ENCODE measurements at places on chromosomes 16 and 17. TPM values are rescaled to one million over a fixed set of nuclear protein-coding genes. Genes with fewer than 3 reads are reported as not detected.

The KRT17 gene
- not detected for total RNA-seq

The TMEM220 gene
- 20.8 TPM for total RNA-seq

The CDH11 gene
- total RNA-seq = 23.7 TPM

The GPR179 gene
- total RNA-seq = not detected

The KRT13 gene
- total RNA-seq = not detected

The KIFC3 gene
- total RNA-seq = 62.3 TPM

The NUDT7 gene
- 13.4 TPM for total RNA-seq

The KRTAP3-2 gene
- total RNA-seq = not detected

The GPR142 gene
- total RNA-seq = not detected

The SYNRG gene
- 40.8 TPM for total RNA-seq

The TBC1D3 gene
- total RNA-seq = not detected

The KRTAP1-1 gene
- not detected for total RNA-seq

The DGKE gene
- 7.3 TPM for total RNA-seq

- no peak for DNase-seq
Measured at GRCh38 chr16:11738742-11739544, 3.7 kb downstream of the TXNDC11 start.

DNA sequence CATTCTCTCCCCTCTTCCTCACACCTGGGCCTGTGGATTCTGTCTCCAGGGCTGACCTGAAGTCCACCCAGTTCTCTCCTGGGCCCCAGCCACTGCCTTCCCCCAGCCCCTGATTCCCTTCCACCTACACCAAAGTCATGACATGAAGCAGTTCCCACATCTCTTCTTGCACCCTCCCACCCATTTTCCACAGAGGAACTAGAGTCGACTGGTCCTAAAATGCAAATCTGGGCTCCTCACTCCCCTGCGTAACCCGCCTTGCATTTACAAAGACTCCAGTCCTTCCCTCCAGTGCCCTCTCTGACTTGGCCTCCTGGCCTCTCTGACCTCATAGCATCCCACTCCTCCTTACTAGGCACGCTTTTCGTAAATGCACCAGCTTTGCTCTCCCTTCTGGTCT, 14.8 kb downstream of the COX6A2 start:
- no peak for DNase-seq

DNA sequence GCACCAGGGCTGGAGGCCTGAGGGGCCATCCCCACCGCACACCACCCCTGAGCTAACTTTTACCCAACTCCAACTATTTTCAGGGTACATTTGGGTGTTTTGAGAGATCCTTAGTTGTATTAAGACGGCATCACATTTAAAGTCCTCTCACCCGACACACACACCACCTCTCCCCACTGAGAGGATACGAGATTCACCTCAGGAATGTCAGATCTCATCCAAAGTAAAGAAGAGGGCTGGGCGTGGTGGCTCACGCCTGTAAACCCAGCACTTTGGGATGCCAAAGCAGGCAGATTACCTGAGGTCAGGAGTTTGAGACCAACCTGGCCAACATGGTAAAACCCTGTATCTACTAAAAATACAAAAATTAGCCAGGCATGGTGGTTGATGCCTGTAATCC, 88.4 kb downstream of the RBFOX3 start:
- DNase-seq = no peak

GRCh38 chr16:79628501-79628975, 28.0 kb upstream of the MAF start:
- no peak for DNase-seq

DNA sequence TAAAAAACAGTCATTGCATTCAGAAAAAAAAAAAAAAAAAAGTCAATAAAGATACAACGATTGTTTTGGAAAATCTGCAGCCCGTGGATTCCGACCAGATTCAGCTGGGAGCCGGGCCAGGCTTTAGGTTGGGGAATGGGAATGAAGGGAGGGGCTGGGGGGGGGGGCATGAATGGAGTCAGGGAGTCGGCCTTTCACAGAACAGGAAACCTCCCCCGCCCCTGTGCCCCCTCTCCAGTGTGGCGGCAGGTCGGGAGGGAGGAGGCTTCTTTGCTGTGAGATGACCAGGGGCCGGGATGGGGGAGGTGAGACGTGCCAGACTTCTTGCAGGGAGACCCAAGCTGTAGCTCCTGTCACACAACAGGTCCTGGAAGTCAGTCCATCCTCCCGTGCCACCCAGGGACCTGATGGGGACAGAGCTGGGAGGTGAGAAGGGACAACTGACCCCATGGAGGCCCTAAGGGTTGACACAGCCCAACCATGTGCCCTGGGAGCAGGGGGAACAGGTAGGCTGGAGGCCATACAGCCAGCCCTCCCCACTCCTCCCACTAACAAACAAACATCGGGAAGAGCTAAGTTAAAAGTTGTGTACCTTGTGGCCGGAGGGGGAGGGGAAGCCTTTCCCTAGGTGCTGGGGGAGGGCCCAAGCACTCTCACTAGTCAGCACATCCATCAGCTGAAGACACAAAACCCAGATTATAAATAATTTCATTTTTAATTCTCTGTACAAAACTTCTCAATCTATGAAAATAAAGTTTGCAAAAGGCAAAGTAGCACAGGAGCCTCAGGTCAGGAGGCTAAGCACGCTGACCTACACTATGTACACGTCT, 25.2 kb downstream of the SREBF1 start:
- DNase-seq = no peak

GRCh38 chr16:58814348-58814801, 80.3 kb upstream of the GOT2 start:
- no peak for DNase-seq

DNA sequence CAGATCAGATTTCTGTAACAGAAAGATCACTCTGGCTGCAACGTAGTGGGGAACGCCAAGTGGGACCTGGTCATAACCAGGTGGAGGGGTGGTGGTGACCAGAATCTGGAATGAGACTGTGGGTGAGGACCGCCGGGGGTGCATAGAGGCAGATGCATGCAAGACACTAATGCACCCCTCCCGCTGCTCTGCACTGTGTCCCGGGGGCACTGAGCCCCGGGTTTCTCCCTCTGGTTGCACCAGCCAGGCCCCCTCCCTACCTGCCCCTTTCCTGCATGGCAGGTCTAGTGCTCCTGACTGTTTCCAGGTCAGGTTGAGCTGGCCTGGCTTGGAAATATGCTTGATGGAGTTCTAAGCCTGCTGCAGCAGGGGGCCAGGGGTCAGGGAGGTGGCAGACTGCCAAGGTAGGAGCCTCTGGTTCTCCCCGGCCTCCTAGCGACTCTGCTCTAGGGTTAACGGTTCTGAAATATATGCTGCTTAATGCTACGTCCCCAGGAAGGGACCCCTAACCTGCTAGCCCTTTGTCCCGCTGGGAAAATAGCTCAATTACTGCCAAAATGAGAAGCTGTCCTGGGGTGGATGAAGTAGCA, 94.3 kb downstream of the SDK2 start:
- no peak for DNase-seq

GRCh38 chr16:16116841-16117240, 106.5 kb downstream of the ABCC6 start:
- no peak for DNase-seq

GRCh38 chr16:65532258-65532657, 410.4 kb upstream of the CDH11 start:
- no peak for DNase-seq

DNA sequence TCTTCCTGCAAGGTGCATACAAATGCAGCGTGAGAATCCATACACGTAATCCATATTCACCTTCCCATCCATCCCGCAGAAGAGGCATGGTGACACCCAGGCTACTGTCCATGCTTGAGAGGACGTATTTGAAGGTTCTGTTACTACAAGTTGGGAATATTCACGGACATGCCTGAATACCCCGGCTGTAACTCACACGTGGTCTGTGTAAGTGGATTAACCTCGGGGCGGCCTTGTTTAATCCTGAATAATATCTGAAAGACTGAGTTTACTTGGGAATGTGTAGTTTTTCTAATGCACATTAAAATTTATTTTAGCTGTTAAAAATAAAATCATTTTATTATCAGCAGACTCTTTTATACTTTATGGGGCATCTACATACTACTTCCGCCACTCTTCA, 13.1 kb downstream of the CPSF4L start:
- DNase-seq = peak; percentile 33

DNA sequence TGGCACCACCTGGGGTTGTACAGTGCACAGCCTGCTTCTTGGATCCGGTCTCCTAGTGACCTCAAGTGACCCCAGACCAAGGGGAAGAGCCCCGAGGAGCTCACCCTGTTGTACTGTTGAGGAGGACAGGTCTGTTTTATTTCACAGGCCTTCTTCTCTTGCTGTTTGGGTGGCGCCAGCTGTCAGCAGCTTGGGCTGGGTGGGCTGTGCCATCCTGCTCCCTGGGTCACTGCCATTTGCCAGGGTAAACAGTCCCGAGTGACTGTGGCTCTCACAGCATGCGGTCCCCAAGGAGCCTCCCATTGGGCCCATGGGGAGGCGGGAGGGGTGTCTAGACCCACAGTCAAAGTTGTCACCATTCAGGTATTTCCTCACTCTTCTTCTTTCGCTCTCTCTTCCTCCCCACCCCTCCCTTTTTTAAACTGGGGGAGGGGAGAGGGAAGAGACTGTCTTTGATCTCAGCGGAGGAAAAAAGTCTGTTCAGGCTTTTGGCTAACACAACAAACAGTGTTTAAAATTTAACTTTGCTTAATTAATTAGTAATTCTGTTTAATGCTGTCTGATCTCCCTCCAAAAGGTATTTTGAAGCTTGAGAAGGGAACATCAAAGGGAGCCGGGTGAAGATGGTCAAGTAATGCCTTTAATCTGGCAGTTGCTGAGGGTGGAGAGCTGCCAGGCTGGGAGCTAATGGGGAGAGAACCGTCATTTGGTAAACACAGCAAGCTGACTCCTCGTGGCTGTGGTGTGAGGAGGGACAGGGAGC, 64.0 kb downstream of the SNX20 start:
- DNase-seq = no peak

DNA sequence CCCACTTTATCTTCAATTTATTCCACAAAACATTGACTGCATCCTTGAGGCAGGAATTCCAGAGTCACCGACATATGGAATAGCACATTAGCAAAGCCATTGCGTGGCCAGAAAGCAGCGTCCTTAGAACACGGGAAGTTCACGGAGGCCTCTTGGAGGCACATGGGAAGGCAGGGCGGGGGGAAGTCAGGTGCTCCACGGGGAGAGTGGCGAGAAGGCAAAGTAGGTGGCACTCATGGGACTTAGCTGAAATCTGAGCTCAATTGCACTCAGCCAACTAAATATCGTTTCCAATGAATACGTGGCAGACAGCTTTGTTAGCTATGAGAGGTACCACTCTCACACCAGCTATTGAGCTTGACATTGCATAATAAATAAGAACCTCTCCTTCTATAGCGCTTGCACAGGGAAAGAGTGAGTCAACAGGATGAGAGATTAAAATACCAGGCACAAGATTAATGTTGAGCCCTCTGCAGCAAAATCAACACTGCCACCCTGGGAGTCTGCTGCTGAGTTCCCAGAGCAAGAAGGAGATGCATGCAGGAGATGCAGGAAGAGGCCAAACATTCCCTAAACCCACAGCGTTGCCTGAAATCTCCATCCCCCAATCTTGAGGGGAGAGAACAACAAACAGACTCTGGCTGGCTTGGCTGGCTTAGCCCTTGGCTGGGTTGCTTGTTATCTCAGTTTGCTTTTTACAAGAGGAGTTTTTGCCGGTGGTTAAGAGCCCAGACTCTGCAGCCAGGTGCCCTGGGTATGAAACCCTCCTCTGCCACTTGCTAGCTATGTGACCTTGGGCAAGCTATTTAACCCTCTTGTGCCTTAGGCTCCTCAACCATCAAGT, 28.8 kb downstream of the ABCC12 start:
- DNase-seq = no peak

DNA sequence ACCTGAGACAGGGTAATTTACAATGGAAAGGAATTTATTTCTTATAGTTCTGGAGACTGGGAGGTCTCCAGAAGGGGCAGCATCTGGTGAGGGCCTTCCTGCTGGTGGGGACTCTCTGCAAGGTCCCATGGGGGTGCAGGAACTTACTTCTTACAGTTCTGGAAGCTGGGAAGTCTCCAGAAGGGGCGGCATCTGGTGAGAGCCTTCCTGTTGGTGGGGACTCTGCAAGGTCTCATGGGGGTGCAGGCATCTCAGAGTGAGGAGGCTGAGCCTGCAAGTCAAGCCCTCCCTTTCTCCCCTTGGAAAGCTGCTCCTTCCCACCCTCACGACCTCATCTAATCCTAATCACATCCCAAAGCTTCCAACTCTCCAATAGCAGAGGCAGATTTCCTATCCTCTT, 157.4 kb downstream of the FOXL1 start:
- DNase-seq = no peak

DNA sequence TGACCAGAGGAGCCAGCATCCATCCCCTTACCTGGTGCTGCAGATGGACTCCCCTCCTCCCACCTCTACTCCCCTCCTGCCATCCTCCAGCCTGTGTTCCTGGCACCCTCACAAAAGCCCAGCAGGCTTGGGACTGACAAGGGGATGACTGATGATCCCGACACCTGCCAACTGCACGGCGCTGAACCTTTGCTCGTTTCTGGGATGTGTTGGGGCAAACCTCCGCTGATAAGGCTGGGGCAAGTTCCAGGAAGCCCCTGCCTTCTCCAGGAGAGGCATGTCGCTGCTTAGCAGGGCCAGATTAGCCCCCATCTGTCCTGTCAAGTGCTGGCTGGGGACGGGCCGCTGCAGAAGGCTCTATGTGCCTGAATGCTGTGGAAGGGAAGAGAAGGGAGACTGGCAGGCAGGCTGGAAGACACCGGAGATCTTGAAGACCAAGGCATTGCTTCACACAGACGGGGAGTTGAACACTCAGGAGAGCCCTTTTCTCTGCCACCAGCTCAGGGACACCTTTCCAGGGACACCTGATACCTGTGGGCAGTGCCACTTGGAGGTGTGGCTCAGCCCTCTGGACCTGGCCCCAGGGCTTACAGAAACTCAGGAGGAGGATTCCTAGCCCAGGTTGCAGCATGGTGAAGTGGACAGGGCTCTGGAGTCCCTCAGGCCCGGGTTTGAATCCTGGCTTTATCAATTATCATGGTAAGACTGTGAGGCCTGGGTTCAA, 973 bp upstream of the KRT15 start:
- no peak for DNase-seq

DNA sequence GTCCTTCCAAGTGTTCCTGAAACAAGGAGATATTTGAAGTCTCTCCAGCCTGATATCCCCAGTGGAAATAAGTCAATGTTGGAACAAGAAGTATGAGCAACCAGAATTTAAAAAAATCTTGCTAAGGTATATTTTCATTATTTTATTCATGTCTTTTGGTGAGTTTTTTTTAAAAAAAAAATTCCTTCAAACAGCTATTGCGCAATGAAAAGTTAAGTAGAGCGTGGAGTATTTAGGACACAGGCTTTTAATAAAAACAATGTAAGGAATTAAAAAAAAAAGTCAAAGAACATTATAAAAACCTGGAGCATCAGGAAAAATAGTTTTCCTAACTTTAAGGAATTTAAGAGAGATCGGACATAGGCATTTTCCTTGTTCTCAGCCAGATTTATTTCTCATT, 940.4 kb downstream of the KCNJ2 start:
- DNase-seq = no peak

DNA sequence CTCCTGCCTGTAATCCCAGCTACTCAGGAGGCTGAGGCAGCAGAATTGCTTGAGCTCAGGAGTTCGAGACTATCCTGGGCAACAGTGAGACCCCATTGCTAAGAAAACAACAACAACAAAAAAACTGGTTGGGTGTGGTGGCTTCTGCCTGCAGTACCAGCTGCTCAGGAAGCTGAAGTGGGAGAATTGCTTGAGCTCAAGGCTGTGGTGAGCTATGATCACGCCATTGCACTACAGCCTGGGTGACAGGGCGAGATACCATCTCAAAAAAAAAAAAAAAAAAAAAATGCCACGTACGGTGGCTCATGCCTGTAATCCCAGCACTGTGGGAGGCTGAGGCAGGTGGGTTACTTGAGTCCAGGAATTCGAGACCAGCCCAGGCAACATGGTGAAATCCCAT, 34.1 kb downstream of the NME2 start:
- no peak for DNase-seq

GRCh38 chr17:71380535-71380934, 740.3 kb upstream of the SOX9 start:
- DNase-seq = no peak

All from mesenteric fat pad (tissue), 1 donor.